Kidney (tissue), 22 donors: ENCODE measurements at places on chromosomes 6 and 20. TPM values are rescaled to one million over a fixed set of nuclear protein-coding genes. Genes with fewer than 3 reads are reported as not detected.

NCR2 gene
- not detected for total RNA-seq

CST5 gene
- not detected for total RNA-seq

FBXO30 gene
- total RNA-seq: 8.2 TPM

ZKSCAN8 gene
- total RNA-seq: 26.4 TPM

RNF144B gene
- 153 TPM for total RNA-seq

LTB gene
- total RNA-seq: 18.5 TPM

ADGB gene
- not detected for total RNA-seq
